ENCODE measurements at places on chromosomes 7 and 10.

DNA sequence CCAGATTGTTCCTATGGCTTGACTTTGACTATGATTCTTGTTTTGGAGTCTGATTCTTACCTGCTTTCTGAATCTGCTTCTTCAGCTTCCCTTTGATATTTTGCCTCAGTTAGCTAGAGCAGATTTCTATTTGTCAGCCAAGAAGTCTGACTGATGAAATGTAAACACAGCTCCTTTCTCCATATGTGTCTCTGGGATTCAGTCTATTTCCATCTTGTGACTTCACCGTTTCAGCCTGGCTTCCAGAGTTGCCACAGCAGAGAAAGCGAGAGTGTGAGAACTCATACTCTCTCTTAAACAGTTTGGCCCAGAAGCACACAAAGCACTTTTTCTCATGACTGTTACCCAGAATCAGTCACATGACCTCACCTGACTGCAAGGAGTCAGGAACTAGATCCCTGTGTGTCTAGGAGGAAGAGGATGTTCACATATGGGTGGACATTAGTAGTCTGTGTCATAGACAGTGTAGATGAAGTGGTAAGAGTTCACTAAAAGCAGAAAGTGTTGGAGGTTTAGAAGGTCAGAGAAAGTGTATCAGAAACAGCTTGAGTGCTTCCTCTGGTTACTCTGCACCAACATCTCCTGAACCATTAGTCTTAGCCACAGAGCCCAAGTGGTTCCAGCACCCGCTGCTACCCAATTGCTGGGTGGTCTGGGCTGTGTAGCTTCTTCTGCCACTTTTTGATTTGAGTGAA, 103.4 kb upstream of the CDK6 start:
- DNase-seq, result no peak

DNA sequence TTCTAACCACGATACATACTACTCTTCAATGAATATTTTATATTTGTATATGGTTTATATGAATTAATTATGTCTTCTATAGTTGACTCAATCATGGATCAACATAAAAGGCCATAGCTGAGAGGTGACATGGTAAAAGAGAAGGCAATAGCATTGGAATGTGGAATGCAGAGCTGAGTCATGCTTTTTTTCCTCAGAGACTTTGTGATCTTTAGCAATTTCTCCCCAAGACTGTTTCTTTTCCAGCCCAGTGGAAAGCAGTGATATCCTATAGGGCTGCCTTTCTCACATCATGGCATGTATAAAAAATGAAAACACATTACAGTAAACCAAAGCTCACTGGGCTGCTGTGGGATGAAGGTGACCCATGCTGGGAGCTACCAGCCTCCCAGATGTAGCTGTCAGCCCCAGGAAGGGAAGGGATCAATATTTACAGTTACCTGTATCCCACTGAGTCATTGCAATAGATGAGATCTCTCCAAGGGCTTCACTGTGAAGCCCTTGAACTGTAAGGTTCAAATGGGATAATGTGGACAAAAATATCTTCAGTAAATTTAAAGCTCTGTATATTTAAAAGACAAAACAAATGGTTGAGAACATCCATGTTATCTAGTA, 30.2 kb downstream of the SLC39A12 start:
- DNase-seq, result peak; percentile 85

GRCh38 chr7:99837649-99838361, 10.0 kb downstream of the CYP3A43 start:
- DNase-seq, result peak; percentile 68

DNA sequence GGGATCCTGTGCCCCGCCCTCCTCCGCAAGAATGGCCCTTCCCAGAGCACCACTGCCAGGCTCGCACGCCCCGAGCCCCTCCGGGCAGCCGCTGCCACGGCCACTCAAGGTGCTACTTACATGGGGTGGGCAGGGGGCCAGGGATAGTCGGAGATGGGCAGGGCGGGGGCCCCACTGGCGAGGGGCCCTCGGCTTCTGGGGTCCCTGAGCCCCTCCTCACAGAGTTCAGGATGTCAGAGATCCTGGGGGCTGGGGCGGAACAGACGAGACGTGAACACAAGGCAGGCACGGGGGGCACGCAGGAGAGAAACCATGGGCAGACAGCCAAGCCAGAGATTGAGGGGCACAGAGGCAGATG, 25.6 kb downstream of the YKT6 start:
- no peak for DNase-seq

GRCh38 chr10:57017356-57018037, 656.4 kb upstream of the ZWINT start:
- no peak for DNase-seq

Data from kidney tubule cell (primary cell).